ENCODE measurements at places on chromosomes 2 and 18.

DNA sequence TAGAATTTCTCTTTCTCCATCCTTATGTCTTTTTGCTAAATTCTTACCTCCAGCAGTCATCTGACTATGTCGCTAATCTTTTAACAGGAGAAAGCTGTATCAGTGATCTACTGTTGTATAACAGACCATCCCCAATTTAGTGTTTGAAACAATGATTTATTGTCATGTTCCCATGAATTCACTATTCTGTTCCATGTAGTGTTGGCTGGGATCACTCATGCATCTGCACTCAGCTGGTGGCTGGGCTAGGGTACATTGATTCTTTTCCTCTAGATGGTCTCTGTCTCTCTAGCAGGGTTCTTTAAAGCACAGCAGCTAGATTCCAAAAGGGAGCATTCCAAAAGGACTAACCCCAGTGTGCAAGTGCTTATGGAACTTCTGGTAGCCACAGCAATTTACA is 184.2 kb upstream of the FANCL start:
- DNase-seq = no peak

GRCh38 chr18:79923896-79924585 is 27.4 kb downstream of the SLC66A2 start:
- DNase-seq = no peak

GRCh38 chr2:59282374-59283057 is 1041.4 kb upstream of the FANCL start:
- no peak for DNase-seq

- DNase-seq = peak; percentile 48
These were observed 229.0 kb downstream of the MREG start for GRCh38 chr2:215784371-215784783.

GRCh38 chr2:107698861-107699260 is 127.8 kb upstream of the RGPD4 start:
- DNase-seq = no peak
